ENCODE measurements at places on chromosomes 11 and 22. TPM values are rescaled to one million over a fixed set of nuclear protein-coding genes. Genes with fewer than 3 reads are reported as not detected.
A peak's percentile ranks its signal among the peaks of the same experiment; 100 is the strongest.

NRGN gene
- total RNA-seq = 0.46 TPM

KRTAP5-9 gene
- not detected for total RNA-seq

DNA sequence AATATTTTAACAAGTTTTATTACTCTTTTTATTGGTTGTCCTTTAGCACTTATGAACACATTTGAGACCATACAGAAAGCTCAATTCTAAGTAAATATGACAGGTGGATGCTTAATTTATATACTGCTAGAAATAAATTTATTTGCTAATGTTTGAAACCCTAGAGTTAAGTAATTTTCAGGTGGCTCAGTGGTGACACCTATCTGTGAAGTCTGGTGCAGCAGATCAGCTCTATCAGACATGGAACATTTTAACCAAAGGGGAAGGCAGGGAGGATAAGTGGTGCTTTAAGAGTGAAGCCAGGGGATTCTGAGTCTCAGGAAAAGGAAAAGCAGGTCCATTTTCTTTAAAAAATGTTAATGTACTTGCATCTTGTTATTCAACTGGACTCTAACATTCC, 175.8 kb downstream of the DSCAML1 start:
- DNase-seq = no peak

LRRC10B gene
- not detected for total RNA-seq

GRCh38 chr11:94405062-94405833, 4.0 kb upstream of the GPR83 start:
- DNase-seq = no peak

DNA sequence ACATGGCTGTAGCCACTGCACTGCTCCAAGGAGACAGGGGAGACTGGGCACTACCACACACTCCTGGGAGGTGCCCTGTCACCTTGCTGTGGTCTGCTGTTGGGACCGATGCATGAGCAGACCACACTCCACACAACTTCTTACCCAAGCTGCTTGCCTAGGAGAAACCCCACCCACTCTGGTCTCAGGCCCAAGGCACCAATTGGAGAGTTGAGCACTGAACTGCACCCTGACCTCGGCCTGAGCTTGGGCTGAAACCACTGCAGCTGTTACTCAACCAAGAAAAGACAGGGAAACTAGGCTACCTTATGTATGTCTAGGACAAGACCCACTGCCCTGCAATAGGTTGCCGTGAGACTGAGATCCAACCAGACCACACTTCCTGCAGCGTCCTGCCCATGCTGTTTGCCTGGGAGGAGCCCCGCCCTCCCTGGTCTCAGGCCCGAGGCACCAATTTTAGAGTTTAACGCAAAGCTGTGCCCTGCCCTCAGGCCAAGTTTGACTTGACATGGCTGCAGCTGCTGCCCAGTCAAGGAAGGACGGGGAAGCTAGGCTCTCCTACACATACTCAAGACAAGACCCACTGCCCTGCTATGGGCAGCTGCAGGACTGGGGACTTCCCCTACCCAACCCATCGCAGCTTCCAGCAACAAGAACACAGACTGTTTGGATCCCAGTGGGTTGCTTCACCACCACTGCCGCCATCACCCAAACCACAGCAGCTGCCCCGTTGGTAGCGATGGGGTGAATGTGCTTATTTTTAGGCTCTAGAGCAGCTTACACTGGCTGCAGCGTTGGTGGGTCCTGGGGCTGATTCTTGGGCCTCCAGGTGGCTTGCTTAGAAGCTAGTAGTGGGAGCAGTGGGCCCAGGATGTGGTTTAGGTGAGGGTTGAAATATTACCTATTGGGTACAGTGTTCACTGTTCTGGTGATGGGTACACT, 66.8 kb downstream of the BRD1 start:
- DNase-seq = no peak

- DNase-seq = peak; percentile 69
These were observed 90.4 kb upstream of the BIRC3 start for GRCh38 chr11:102226702-102227490.

DGAT2 gene
- total RNA-seq = 15.9 TPM

GRCh38 chr22:28366856-28367255, 312.8 kb downstream of the TTC28 start:
- no peak for DNase-seq

DNA sequence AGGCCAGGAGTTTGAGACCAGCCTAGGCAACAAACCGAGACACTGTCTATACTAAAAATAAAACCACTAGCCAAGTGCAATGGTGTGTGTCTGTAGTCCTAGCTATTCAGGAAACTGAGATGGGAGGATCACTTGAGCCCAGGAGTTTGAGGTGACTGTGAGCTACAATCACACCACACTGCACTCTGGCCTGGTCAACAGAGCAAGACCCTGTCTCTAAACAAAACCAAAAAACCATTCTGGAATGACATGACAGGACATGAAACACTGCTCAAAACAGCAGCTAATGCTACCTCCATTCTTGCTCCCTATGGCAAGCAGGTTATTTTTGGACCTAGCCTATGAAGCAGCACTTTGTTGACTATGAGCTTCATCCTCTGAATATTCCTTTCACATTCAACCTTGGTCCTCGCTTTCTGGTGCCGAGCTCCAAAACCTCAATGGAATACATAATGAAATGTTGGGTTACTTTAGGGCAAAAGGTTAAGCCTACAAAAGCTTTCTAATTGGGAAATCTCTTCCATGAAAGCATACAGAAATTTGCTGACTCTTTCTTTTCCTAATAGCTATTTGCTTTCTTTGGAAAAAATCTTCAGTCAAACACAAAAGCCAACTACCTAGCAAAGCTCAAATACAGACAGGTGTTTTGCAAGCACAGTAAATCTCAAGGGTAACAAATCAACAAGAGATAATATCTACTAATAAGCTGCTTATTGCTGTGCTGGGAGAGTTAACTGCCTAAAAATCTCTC, 21.1 kb downstream of the SIK3 start:
- DNase-seq = no peak

DNA sequence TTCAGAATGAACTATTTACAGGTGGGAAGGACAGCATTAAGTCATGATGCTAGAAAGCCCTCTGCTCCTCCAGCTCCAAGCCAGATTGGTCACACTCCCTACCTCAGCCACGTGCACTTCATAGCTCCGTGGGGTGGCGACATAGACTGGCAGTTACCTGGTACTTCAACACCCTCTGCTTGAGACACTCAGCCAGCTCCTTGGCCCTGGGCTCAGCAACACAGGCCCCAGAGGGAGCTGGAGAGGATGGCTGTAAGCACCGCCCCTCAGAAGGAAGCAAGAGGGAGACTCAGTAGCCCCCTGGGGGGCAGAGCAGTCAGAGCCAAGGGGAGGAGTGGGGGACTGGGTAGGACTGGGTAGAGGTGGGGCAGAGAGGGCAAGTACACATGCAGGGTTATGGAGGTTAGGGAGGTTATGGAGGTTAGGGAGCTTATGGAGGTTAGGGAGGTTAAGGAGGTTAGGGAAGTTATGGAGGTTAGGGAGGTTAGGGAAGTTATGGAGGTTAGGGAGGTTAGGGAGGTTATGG, 102.1 kb upstream of the BID start:
- no peak for DNase-seq

RIBC2 gene
- not detected for total RNA-seq

MISFA gene
- 8.2 TPM for total RNA-seq

DNA sequence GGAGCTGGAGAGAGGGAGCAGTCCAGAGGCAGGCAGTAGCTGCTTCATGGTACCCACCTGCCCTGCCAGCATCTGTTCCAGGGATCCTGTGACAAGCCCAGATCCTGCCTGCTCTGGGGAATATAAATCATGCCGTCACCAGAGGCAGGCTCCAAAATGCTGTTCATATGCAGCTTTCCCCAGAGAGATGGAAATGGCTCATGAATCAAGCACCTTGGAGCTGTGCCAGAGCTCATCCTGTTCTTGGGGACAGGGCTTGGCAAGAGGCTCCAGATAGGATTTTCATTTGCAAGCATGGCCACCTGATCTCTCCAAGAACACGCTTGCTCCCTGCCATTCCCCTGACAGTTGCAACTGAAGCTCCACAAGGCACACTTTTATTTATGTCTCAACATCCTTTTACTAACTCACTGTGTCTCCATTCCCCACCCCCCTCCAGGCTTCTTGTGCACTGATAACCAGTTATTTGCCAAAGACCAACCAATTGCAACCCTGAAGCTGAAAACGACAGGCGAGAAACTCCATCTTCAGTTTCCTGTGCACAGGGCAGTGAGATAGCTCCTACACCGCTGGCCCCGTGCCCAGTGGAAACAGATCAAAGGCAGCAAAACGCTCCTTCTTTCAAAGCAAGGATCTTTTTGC, 115.8 kb upstream of the PITPNB start:
- DNase-seq = peak; percentile 45

FOLR2 gene
- total RNA-seq = not detected

DNA sequence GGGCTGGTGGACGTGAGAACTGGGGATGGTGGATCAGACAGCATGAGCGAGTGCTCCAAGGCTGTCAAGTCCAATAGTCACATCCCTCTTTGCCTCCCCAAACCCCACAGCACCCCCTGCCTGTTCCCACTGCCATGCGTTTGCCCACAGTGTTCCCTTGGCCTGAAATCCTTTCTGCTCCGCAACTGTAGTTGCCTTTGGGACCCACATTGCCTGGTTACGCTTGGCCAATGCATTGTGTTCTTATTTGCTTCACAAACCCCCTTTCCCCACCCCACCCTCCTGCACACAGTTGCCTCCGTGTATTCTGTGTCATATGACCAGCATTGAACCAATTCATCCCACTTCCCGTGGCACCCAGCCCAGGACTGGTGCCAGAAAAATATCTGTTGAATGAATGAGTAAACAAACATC, 2.1 kb upstream of the KIAA0930 start:
- no peak for DNase-seq

DNA sequence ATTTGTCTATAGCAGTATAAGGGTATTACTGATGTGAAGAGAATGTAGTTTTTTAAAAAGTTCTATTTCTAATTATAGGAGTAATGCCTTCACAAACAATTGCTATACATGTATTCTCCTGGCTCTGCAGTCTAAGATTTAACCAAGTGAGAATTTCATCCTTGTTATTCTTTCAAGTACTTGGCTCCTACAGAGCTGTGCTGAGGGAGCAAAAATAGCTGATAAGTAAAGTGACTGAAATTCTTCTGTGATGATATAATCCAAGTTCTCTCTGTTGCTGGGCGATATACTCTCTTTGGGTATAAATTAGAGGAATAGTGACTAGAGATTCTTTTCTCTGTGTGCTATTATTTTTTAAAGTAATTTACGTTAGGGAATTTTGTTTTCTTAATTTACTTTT, 68.0 kb downstream of the PGR start:
- peak; percentile 17 for DNase-seq

DNA sequence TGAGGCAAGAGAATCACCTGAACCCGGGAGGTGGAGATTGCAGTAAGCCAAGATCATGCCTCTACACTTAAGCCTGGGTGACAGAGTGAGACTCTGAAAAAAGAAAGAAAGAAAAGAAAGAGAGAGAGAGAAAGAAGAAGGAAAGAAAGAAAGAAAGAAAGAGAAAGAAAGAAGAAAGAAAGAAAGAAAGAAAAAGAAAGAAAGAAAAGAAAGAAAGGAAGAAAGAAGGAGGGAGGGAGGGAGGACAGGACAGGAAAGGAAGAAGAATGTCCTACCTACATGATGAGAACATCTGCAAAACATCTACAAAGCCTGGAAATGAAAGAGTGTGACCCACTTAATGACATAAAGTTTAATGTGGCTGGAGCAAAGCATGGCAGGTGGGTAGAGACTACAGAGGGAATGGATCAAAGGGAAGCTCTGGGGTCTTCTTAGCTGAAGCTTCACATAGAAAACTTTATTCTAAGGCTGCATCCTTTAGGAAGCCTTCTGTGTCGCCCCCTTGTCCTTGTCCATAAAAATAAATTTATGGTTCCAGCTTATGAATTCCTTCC, 112.3 kb upstream of the ASPHD2 start:
- DNase-seq = no peak

CRYBB2 gene
- not detected for total RNA-seq

- DNase-seq = no peak
These were observed 107.3 kb upstream of the B3GAT1 start for GRCh38 chr11:134519390-134519750.

CEND1 gene
- not detected for total RNA-seq

C1QTNF4 gene
- total RNA-seq = not detected

GRCh38 chr11:101474666-101475065, 109.1 kb downstream of the TRPC6 start:
- DNase-seq = no peak

- DNase-seq = no peak
These were observed 40.8 kb upstream of the MYO18B start for GRCh38 chr22:25701056-25701780.

- peak; percentile 81 for DNase-seq
These were observed 133.5 kb downstream of the COMMD9 start for GRCh38 chr11:36155770-36156160.

DNA sequence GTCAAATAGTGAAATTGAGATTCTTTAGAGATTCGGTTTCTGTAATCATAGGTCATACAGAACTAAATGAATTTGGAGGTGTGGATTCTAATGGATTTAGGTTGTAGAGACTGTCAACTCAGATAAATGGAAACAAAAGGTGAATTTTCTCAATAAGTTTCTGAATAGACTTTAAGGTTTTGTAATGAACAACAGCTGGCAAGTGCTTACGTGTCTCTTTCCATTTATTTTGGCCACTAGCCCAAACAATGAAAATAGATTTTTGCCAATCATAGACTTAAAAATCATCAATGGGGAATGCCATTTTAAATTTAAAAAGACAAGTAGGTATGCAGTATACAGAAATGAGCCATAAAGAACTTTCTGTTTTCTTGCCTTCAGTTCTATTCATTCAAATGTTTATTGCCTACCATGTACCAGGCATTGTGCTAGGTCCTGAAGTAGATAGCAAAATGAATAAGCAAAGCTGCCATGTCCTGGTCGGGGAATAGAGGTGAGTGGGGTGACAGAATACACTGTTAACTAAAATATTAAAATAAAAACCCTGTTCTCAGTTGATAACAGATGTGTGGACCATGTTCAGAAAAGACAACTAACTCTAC, 16.9 kb upstream of the TMEM135 start:
- no peak for DNase-seq

DNA sequence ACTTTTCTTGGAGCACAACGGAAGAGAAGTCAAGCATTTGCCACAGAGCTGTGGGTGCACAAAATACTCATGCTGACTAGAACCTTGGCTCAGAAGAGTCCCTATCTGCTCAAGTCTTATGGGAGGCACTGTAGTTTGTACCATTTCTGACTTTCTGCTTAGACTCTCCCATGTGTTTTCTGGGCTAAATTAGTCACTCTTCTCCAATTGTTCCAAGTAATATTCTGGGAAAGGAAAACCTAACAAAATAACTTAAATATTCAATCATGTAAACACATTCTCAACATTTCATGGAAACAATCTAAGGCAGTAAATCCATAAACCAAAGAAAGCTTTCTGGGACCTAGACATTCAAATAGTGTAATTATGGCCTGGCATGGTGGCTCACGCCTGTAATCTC, 220.7 kb downstream of the SWAP70 start:
- no peak for DNase-seq

GRCh38 chr11:119476666-119477331, 53.8 kb upstream of the THY1 start:
- no peak for DNase-seq

Measured in A172 (cell line).